ENCODE measurements at places on chromosomes 13 and 19. TPM values are rescaled to one million over a fixed set of nuclear protein-coding genes. Genes with fewer than 3 reads are reported as not detected.

CYP4F12 gene
- total RNA-seq, result not detected

KIR2DL3 gene
- not detected for total RNA-seq

MED16 gene
- 30.2 TPM for total RNA-seq

CLEC17A gene
- total RNA-seq, result not detected

Measured in vein endothelial cell (primary cell).